ENCODE measurements at places on chromosomes 5 and 9. TPM values are rescaled to one million over a fixed set of nuclear protein-coding genes. Genes with fewer than 3 reads are reported as not detected.

- no peak for DNase-seq
Observed at GRCh38 chr5:6692906-6693305, 20.3 kb upstream of the TENT4A start.

DNA sequence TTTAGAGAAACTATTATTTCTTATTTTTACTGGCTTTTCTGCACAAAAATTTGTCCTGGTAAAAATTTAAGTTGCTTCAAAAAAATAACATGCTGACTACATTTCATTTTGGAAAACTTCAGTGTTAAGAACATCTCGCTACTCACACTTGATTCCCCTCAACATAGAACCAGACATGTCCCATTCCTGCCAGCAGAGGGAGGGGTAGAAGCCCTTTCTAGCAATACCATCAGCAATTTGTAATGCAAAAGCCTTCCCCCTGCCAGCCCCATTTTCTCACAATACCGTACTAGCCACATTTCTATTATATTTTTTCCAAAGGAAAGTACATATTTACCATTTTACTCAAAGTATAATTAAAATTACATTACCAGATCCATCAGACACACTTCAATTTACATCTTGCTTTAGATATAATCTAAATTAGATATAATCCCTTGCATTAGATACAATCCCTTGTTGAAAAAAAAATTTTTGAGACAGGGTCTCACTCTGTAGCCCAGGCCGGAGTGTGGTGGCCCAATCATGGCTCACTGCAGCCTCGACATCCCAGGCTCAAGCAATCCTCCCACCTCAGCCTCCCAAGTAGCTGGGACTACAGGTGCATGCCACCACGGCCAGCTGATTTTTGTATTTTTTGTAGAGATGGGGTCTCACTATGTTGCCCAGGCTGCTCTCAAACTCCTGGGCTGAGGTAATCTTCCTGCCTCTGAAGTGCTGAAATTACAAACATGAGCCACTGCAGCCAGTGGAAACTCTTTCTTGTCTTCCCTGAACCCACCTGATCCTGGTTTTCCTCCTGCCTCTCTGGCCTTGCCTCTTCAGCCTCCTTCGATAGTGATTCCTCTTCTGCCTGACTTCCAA lies 39.6 kb upstream of the IDNK start:
- peak; percentile 29 for DNase-seq

- DNase-seq, result no peak
Observed at GRCh38 chr9:126318858-126319257, 7.8 kb upstream of the MVB12B start.

DNA sequence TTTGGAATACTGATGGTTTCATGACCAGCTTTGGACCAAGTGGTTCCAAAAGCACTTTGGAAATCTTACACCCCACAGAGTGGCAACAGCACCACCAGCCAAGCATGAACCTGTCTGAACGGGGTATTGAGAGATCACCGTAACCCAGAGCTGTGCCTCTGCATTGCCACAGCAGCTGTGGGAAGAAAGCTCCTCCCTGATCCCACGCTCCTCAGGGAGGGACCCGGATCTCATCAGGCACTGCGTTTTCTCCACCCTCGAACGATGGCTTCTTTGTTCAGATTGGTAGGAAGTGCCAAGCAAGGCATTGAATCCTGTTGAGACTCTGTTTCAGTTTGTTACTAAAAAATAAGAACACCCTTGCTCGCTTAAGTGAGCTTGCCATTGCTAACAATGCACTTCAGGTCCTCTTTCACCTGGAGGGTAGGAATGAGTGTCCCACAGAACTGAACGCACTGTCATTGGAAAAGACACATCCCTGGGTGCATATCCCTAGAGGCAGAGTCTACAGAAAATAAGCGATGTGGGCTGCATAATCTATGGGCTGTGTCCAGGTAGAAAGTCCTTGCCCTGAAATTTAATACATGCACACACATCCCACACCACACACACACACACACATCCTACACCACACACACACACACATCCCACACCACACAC lies 118.0 kb upstream of the ICE1 start:
- DNase-seq, result peak; percentile 68

Gene CFAP157
- total RNA-seq, result 0.65 TPM
